ENCODE measurements at places on chromosomes 6 and 20.

DNA sequence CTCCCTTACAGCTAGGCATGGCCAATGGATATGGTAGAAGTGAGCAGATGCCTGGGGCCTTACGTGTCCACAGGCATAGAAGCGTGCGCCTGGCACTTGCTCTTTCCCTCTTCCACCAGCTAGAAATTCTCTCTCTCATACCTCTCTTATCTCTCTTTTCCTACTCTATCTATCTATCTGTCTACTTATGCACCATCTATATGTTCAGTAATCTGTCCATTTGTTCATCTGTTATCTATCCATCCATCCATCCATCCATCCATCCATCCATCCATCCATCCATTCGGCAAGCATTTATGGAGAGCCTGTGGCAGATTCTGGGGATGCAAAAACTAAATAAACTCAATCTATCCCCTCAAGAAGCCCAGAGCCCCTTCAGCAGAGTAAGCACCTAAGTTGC lies 70.2 kb downstream of the KCNB1 start:
- no peak for DNase-seq

GRCh38 chr6:53986165-53986720 lies 125.0 kb upstream of the MLIP start:
- DNase-seq: no peak

DNA sequence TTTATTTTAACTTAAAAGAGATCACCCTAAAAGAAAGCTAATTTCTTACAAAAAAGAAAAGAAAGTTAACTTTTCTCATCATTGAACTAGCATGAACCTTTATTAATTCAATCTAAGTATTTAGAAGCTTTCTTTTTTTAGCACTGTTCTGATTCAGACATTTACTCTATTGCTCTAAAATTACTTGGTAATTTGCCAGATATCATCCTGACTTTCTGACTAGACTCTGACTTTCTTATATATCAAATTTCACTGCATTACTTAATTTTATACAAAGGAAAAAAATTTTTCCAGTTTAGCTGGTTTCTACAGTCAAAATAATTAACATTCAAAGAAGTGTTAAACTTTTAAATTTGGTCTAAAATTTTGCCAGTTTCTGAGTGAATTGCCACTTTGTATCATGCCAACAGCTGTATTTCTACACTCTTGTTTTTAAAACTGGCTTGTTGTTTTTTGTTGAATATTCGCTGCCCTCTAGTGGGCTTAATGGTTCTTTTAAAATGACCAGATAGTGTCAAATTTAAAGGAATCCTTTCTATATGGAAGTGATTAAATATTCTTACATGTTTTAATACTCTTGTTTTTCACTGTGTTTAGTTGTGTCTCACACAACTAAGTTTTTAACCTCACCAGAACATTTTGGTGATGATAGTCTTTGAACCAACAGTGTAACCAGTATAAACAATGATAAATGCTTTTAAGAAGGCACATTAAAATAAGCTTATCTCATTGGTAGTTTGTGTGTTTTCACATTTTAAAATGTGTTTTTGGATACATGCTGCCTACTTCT lies 102.0 kb downstream of the POPDC3 start:
- DNase-seq: no peak

DNA sequence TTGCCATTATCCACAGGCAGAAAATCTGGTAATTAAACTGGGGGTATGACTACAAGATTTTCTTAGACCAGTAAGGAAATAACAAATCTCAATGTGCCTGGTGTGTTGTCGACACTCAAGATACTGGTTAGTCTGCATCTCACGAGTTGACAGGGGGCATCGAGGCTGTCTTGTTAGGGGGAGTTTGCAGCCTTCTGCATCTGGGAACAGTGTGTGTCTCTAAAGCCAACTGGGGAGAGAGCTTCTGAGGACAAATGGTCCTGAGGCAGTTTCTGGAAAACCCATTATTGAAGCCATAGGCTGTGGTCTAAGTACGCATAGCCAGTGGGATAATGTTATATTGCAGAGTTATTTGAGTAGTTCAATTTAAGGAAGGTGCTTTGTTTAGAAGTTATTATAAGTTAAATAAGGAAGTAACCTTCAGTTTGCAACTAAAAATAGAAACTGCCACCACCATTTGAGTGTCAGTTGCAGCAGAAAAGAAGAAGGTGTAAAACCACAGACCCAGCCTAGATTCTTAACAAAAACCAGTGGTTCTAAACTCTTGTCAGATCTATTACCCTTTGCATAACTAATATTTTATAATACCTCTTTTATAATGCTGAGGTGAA lies 15.4 kb upstream of the MAPK13 start:
- DNase-seq: no peak

- DNase-seq: no peak
Observed at GRCh38 chr6:41085182-41085581, 12.4 kb downstream of the NFYA start.

- DNase-seq: no peak
Observed at GRCh38 chr6:3364391-3364790, 92.5 kb downstream of the SLC22A23 start.

- no peak for DNase-seq
Observed at GRCh38 chr6:24205020-24205492, 79.0 kb downstream of the NRSN1 start.

DNA sequence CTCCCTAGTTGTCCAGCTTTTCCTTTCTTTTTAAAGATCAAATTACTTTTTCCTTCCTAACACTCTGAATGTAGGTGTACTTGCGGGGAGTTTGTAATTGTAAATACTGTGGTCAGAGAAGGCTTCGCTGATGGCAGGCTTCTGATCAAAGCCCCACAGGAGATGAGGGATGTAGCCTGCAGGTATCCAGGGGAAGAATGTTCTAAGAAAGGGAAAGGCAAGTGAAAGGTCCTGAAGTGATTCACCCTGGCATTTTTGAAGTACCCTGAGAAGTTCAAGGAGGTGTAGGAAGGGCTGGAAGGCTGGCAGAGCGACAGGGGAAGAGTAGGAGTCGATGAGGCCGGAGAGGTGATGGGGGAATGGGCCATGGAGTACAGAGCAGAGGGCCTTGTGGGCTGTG lies 38.2 kb upstream of the CCN6 start:
- no peak for DNase-seq

DNA sequence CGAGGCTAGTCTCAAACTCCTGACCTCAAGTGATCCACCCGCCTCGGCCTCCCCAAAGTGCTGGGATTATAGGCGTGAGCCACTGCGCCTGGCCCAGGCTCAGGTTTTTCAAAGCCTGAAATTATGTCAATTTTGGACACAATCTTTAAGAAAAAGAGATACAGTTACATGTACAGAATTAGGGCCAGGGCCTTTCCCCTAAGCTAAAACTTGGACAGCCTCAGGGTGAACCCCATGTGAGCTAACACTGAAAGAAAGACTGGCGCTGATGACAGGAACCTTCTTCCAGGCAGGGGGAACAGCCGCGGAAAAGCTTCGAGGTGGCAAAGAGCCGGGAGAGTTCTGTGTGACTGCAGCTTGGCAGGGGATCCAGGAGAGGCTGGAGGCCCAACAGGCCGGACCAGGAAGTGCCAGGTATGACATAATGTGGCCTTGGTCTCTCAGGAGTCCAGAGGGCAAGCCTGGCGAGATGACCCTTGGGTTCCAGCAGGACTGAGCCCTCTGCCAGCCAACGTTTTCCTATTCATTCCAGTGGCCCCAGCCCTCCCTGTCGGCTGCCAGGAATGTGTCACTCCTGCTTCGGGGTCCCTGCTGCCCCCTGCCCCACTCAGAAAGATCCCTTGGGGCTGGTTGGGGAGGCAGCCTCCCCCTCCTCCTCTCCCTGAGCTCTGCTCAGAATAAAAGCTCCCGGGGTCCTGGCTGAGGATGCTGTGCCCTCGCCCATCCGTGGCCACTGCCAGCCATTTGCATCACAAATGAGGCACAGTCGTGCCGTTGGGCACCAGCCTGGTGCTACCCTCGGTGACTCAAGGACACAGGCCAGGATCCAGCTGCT lies 37.3 kb downstream of the RBM38 start:
- DNase-seq: no peak

DNA sequence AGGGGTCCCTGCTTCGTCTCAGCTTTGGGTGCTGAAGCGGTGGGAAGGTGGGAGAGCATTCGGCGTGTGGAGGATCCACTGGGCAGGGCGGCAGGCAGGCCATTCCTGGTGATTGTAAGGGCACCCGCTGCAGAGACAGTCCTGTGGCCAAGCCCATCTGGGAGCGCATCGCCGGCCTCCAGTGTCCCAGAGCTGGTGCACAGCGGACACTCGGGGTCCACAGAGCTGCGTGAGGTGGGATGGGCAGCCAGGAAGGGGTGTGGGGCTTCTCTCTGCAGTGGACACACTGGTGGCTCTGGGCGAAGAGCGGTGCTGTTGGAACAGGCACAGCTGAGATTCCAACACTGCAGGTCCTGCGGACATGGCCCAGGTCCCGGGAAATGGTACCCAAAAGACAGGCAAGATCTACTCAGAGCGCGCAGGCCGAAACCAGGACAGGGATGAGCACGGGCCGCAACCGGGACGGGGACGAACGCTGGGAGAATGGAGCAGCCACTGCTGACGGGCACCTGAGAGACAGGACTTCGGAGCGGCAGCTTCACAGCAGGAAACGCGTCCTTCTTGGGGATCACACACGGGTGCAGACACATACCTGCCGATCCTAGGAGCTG lies 188.2 kb downstream of the ERMARD start:
- no peak for DNase-seq

- no peak for DNase-seq
Observed at GRCh38 chr6:116395647-116396046, 24.9 kb downstream of the DSE start.

GRCh38 chr20:32321390-32321789 lies 36.7 kb upstream of the ASXL1 start:
- no peak for DNase-seq

DNA sequence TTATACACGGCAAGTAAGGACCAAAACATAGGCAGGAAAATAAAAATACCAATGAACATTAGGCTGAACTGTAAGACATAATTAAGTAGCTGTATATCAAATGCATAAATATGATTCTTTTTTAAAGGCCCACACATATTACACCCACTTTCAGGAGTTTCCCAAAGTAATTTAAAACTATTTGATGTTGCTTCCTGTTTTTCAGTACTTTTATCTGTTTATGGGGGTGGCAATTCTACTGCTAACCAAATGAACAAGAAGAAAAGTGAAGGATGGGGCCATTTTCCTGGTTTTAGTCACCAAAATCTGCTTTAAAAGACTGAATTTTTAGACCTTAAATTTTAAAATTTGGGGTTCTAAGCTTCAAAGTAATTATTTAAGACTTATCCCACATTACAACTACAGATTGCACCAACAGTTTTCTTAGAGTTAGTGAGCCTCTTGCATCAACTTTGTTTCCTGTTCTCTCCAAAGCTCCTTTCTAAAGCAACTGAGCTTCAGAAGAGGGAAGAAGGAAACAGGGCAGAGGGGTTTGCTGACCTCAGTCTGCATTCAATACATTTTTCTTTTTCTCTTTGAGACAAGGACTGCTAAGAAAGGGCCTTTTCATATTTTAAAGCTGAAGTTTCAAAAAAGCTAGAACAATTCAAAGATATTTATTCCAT lies 191.0 kb downstream of the BACH2 start:
- DNase-seq: no peak

GRCh38 chr6:55082021-55082420 lies 92.3 kb upstream of the HCRTR2 start:
- no peak for DNase-seq

GRCh38 chr20:2151858-2152281 lies 50.2 kb downstream of the STK35 start:
- DNase-seq: no peak

DNA sequence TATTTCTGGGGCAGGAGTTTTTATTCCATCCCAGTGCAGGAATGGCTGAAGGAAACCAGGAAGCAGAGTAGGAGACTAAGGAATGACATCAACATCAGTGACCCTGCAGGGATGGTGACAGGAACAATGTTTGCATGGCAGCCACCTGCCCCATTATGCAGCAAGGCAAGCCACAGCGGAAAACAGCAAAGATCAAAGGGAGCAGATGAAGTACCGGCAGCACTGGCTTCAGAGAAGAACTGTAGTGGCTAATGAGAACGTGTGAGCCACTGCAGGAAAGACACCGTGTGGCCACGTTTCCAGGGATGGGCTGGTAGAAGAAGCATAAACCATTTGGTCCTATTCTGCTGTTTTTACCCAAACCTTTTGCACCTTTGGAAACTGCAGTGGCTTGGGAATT lies 52.9 kb upstream of the TAB2 start:
- no peak for DNase-seq

DNA sequence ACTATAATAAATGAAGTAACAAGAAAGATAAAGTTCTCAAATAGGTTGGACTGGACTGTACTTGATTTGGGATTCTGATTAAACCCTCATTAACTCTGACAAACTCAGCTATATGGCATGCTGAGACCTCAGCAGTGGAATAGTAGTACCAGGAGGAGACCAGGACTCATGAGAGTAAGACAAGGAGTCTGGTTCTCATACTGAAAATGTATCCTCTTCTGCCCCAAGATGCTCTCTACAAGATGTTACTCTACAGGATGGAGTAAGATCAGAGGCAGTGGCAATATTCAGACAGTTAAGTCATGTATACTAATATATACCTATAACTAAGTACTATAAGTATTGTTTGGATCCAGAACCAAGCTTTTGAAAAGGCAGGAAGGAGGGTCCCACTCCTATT lies 31.9 kb upstream of the SYNCRIP start:
- DNase-seq: no peak

DNA sequence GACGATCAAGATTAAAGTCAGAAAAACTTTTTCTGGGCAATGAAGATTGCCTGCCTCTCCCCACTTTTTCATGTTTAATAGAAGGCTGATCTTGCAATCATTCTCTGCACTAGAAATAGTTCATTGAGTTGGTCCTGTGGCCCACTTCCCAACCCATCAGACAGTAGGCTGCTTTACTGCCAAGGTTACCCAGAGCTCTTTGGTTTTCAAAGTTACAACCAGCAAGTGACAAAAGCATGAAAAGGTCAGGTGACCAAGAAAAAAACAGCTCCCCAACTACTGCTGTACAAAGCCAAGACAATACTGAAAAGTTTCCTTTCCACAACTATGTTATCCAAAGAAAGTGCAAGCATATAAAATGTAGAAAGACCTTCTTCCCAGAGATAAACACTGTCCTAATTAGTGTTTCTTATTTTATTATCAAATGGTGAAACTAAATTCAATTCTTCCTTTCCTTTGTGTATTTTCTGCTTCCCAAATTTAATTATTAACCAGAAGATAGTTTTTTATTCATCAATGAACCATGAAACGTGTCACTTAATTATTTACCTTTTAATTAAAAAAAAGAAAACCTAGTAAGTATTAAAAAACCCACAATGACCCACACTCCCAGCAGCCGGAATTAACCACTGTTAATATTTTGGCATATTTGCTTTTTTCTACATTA lies 16.6 kb downstream of the DNAAF9 start:
- no peak for DNase-seq

DNA sequence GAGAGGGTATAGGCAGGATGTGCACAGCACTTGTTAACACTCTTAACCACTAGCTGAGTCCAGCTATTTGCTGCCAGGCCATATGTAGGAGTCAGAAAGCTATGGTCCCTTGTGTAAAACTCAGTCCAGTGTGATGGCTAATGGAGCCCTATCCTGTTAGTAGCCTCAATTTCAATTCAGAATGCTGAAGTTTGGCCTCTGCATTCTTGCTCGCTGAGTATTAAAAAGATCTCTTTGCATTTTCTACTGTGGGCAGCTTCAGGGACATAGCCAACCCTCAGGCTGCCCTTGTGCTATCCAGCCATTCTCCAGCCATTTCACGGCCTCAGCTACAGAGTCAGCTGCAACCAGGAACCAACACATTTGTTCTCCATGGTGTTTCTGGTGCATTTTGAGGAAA lies 92.5 kb downstream of the SPTLC3 start:
- no peak for DNase-seq

GRCh38 chr6:154815938-154816820 lies 83.0 kb downstream of the SCAF8 start:
- no peak for DNase-seq

- no peak for DNase-seq
Observed at GRCh38 chr6:26592649-26593048, 4.1 kb upstream of the ABT1 start.

- no peak for DNase-seq
Observed at GRCh38 chr6:156508126-156508525, 269.1 kb upstream of the ARID1B start.

Measured in activated CD4-positive, alpha-beta T cell treated with anti-CD3 and anti-CD28 coated beads, Interleukin-2, amount 50 U/mL, for 24 hours (primary cell).